ENCODE measurements at places on chromosomes 11 and 22. TPM values are rescaled to one million over a fixed set of nuclear protein-coding genes. Genes with fewer than 3 reads are reported as not detected.

GRCh38 chr11:10307022-10307399, 2.1 kb downstream of the ADM start:
- no peak for DNase-seq

GRCh38 chr11:100011697-100012096, 675.4 kb upstream of the ARHGAP42 start:
- DNase-seq, result no peak

GRCh38 chr11:69873166-69874077, 54.2 kb upstream of the FGF3 start:
- peak; percentile 36 for DNase-seq

- no peak for DNase-seq
Observed at GRCh38 chr22:44761025-44761424, 8.7 kb downstream of the ARHGAP8 start.

The OR4D5 gene
- total RNA-seq, result not detected

The LGALS1 gene
- total RNA-seq, result 340 TPM
